ENCODE measurements at places on chromosomes 6 and 20.

- peak; percentile 45 for DNase-seq
Measured at GRCh38 chr6:99905209-99906106, 88.6 kb downstream of the MCHR2 start.

DNA sequence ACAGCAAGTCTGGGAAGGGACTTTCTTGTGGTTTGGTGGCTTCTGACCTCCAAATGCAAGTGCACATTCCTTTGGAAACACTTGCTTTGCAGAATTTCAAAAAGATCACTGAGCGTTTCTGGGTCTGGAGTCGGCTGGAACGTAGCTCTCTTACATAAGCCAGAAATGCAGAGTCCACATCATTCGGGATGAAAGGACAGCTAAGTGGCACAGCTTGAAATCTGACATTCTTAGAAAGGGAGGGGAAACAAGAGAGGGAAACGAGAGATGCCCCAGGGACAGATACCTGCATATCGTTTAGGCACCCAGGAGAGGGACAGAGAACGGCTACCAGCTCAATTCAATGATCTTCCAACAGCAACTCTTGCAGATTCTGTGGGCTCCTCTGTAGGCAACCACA lies 118.7 kb downstream of the NFATC2 start:
- no peak for DNase-seq

DNA sequence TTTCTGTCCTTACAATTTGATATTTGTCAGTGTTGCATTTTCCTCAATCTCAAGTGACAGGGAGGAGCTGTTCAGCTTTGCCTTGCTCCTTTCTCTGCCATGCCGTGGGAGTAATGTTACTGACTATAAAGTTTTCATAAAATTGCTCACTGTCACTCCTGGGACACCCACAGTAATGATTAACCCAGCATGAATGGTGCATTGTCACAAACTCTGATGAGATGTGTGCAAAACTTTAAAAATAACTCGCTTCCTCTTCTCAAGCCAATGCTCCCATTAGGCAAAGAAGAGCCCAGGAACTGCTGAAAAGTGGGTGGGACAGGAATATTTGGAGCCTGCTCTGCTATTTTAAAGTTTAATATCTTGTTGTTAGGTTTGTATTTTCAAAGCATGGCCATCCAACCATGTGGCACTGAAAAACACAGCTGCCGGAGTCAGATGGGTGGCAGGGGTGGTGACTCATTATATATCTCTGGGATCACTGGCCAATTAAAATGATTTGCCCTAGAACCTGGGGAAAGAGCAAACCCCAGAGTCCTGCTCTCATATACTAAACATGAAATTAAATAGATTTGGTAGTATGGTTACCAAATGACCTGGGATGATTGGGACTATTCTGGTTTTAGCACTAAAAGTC lies 260.1 kb downstream of the BTBD3 start:
- DNase-seq = no peak

GRCh38 chr20:63958964-63959698 lies 2.9 kb upstream of the UCKL1 start:
- no peak for DNase-seq

GRCh38 chr20:60338556-60338955 lies 380.3 kb downstream of the CDH26 start:
- DNase-seq = no peak

DNA sequence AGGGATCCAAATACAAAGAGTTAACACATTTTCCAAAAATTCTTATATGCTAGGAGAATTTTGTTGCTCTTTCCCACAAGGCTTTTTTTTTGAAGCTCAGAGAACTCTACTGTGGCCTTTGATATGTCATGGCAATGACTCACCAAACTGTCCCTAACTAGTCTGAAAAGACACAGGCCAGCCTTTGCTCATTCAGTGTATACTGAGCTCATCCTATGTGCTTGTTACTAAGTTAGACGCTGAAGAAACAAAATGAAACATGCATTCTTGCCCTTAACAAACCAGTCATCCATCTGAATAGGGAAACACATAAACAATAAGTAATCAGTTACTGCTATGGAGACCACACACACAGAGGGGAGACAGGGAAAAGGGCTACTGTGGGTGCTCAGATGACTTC lies 291.8 kb downstream of the FOXC1 start:
- DNase-seq = no peak

- DNase-seq = no peak
Measured at GRCh38 chr6:27726619-27727023, 185.6 kb downstream of the OR2B2 start.

DNA sequence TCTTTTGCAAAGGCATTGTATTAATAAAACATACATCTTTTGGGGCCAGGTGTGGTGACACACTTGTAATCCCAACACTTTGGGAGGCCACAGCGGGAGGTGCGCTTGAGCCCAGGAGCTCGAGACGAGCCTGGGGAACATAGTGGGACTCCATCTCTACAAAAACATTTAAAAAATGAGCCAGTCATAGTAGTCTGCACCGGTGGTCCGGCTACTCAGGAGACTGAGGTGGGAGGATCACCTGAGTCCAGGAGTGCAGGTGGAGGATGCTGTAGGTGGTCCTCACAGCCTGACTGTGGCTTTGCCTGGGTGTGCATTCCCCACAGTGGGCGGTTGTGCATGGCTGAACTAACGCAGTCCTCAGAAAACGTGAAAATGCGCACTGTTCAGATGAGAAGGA lies 162.5 kb downstream of the DLL1 start:
- DNase-seq = no peak

GRCh38 chr20:47951521-47951971 lies 166.3 kb upstream of the SULF2 start:
- DNase-seq = no peak

- DNase-seq = no peak
Measured at GRCh38 chr6:75932067-75932466, 140.4 kb downstream of the IMPG1 start.

DNA sequence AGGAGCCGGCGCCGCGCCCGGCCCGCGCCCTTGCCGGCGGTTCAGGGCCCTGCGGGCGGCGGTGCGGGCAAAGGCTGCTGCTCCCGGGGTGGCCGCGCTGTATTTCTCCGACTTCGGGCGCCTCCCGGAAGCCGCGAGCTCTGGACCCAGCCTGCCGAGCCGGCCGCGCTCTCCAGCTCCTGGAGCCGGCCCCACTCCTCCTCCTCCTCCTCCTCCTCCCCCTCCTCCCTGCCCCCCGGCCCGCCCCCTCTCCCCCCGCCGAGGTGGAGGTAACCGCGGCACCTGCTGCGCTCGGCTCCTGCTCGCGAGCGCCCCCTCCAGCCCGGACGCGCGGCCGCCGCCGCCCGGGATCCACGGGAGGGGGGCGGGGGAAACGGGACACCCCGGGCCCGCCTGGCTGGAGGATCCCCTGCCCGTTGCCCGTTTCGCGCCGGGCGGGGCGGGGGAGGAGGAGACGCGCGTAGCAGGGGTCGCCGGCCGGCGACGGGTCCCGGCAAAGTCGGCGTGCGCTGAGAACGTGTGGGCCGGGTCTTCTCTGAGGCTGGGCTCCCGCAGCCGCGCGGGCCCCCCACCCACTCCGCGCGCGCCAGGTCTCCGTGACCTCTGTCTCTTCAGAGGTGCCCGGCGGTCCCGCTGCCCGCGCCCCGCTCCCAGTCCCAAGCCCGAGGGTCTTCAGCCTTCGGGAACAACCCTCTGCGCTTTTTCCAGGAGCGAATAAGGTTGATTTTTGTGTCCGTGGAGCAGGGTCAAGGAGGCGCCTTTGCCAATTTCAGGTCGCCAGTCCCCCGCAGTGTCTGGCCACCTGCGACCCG lies at the start of gene SLC22A23:
Gene SLC22A23 (minus strand): TSS at position 153 of the 812 bp plus-strand sequence. CDS start 491 bp downstream, outside the sequence.
- DNase-seq = peak; percentile 53

GRCh38 chr6:116192786-116193185 lies 61.1 kb downstream of the TSPYL4 start:
- DNase-seq = no peak

DNA sequence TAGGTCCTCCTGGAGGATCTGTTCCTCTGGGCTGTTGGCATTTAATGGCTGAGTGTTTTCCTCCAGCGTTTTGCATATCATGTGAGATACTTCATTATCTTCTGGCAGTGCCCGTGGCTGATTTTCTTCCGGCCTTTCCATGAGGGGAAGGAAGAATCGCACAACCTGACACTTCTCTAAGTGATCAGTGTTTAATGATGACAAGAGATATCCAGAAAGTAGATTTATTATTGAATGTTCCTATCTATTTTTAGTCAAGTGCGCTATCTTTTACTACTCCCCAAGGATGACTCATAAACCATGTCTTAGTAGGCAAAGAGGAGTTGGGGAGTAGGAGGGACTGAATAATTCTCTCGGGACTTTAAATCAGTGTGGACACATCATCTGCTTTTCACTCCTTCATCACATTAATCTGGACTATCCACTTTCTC lies 149.7 kb downstream of the PLCB4 start:
- peak; percentile 8 for DNase-seq

DNA sequence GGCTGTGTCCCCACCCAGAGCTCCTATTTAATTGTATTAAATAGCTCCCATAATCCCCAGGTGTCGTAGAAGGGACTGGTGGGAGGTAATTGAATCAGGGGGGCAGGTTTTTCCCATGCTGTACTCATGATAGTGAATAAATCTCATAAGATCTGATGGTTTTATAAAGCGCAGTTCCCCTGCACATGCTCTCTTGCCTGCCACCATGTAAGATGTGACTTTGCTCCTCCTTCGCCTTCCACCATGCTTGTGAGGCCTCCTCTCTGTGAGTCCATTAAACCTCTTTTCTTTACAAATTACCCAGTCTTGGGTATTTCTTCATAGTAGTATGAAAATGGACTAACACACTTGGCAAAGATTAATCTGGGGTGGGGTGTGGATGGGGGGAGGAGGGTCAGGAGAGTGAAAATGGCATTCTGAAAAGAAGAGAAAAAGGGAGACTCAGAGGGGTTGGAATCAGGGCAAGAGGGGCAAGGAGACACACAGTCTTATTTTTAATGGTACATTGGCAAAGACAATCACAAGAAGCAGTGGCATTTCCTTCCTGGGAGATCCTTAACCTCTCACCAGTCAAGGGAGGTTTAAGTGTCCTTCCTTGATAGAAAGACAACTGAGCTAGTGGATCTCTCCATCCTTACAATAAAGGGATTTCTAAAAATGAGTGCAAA lies 37.5 kb upstream of the NOX3 start:
- no peak for DNase-seq

DNA sequence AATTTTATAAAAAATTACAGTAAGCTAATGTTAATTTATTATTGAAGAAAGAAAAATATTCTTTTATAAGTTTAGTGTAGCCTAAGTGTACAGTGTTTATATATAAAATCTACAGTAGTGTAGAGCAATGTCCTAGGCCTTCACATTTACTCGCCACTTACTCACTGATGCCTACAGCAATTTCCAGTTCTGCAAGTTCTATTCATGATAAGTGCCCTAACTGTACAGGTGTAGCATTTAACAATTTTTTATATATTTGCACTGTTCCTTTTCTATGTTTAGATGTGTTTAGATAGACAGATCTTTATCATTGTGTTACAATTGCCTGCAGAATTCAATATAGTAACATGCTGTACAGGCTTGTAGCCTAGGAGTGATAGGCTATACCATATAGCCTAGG lies 80.1 kb upstream of the HDAC2 start:
- DNase-seq = peak; percentile 67

DNA sequence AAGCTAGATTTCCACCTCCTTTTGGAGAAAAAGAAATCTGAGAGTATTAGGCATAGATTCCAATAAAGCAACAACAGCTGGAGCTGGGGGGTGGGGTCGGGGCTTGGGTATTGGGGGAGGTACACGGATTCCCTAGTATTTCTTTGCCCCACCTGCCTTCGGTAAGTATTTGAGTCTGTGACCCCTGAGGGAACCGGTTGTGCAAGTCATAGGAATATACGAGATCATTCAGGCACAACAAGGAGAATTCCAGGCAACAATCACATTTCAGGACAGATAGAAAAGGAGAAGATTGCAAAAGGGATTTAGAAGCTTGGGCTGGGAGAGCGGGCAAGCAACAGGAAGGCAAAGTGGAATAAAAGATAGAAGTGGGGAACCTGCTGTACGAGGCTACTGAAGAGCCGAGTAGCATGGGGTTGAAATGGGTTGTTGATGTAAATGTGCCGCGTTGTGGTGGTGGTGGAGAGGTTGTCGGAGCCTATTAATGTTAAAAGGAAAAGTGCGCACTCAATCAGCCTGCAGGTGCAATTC lies 148.9 kb downstream of the BCAS1 start:
- no peak for DNase-seq
